ENCODE measurements at places on chromosomes 13 and 19.

DNA sequence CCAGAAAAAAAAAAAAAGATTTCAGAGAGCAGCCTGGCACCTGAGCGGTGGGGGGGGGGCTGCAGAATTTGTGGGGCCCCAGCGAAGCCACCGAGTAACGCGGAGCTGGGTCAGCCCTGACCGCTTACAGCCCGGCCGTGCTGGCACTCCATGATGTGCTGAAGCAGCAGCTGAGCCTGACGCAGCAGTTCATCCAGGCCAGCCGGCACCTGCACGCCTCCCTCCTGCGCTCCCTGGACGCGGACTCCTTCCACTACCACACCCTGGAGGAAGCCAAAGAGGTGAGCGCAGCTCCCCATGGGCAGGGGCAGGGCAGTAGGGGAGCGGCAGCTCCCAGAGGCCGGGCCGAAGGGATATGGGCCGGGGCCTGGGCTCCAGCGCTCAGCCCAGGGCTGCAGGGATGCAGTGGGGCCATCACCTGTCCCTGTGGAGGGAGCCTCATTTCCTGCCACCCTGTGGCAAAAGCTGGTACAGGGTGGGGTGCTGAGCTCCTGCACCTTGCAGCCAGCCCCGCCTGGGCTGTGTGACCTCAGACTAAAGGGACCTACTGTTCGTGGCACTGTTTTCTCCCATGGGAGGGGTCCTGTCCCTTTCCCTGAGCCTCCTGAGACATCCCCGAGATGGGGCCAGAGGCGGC, 18.3 kb downstream of the C19orf44 start:
- DNase-seq = no peak

GRCh38 chr13:75762076-75762937, 126.2 kb downstream of the LMO7 start:
- DNase-seq = no peak

DNA sequence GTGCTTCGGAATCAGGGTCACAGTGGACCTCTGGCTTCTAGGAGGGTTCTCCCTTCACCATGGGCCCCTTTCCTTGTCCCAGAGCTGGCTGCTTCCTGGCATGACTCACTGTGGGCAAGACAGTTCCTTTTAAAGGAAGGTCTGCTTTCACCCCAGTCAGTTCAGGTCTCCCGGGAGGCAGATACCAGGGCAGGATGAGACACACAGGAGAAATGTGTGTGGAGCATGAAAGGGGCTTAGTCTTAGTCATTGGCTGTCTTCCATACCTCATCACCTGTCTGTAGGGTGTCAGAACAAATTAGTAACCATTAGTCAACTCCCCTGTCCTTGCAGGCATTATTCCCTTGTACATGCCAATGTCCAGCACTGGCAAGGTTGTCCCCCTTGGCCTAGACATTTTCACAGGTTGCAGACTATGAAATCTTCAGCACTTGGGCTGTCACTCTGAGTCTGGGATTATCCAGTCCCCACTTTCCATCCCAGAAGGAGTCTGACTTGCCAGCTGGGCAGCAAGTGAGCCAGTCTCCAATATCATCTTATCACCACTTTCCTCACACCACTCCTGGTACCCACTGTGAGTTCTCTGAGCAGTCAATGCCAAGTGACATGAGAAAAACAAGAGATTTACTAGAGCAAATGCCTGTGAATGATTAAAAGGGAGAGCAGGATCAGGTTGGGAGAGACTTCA, 76.8 kb upstream of the MEDAG start:
- no peak for DNase-seq

DNA sequence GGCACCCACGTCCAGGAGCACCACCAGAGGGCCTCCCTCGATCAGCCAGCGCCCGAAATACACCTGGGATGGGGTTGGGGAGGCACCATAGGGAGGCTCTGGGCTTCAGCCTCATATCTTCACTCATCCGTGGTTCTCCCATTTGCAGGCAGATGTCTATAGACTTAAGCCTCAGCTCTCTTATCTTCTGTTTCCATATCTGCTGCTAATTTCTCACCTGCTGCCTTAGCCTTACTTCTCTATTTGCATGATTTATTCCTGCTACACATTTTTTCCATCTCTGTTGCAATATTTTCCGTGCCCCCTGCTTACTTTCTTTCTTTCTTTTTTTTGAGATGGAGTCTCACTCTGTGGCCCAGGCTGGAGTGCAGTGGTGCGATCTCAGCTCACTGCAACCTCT, 5.8 kb downstream of the GYS1 start:
- no peak for DNase-seq

DNA sequence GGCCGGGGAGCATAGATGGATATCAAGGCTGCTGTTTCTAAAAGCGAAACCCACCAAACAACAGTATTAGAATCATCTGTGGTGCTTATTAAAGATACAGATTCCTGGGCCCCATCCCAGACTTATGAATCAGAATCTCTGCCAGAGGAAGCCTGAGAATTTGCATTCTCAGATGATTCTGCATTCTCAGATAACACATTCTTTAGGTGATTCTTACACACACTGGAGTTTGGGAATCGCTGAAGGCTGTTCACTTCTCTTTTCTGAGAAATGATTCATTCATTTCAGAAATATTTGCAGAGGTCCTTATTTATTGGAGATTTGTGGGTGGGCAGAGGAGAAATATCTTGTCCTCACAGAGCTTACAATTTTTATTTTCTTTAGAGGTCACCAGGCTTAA, 24.4 kb downstream of the ALOX5AP start:
- no peak for DNase-seq

GRCh38 chr13:48874165-48874564, 101.5 kb upstream of the FNDC3A start:
- DNase-seq = no peak
